ENCODE measurements at places on chromosomes 6 and 20.
A peak's percentile ranks its signal among the peaks of the same experiment; 100 is the strongest.

GRCh38 chr6:20873425-20874190, 339.4 kb downstream of the CDKAL1 start:
- no peak for DNase-seq

DNA sequence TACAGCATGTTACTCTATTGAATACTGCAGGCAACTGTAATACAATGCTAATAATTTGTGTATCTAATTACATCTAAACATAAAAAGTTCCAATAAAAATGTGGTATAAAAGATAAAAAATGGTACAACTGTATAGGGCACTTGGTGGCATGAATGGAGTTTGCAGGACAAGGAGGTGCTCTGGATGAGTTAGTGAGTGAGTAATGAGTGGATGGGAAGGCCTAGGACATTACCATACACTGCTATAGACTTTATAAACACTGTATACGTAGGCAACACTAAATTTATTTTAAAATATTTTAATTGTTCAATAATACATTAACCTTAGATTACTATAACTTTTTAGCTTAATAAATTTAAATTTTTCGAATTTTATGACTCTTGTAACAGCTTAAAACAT, 579.6 kb upstream of the MAN1A1 start:
- DNase-seq = no peak

- DNase-seq = no peak
Measured at GRCh38 chr20:53819973-53820451, 226.4 kb upstream of the ZNF217 start.

DNA sequence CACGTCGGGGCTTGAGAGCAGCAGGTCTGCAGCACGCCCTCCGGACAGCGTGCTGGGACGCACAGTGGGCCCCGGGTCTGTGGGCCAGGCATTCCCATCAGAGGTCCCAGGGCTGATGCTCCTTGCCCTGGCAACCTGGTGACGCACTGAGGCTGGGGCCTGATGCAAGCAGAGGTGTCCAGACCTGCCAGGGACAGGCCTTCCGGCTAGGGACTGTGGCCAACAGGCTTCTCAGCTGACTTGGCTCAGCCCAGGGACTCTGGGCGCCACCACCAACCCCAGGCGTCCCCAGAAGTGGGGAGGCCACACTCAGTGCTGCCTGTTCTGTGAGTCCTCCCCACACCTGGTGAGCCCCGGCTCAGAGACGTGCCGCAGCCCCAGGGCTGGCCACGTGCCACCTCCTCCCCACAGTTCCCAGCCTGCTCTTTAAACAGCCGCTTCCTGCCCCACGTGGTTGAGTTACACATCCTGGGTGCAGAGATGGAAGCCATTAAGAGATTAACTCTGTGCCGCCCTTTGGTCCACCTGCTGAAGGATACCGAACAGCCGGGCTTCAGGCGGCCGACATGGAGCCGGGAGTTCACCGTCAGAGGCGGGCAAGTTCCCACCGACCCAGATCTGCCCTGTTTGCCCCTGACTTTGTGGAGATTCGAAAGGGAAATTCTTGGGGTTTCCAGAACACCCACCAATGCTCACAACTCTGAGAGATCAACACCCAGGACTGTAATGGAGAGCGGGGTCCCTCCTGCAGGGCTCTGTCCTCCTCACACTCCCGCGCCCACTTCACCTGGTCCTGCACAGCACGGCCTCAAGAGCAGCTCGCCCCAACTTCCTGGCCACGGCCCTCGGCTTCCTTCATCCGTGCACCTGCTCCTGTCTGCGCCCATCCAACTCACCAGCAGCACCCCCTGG, 37.6 kb upstream of the ZBP1 start:
- peak; percentile 42 for DNase-seq

DNA sequence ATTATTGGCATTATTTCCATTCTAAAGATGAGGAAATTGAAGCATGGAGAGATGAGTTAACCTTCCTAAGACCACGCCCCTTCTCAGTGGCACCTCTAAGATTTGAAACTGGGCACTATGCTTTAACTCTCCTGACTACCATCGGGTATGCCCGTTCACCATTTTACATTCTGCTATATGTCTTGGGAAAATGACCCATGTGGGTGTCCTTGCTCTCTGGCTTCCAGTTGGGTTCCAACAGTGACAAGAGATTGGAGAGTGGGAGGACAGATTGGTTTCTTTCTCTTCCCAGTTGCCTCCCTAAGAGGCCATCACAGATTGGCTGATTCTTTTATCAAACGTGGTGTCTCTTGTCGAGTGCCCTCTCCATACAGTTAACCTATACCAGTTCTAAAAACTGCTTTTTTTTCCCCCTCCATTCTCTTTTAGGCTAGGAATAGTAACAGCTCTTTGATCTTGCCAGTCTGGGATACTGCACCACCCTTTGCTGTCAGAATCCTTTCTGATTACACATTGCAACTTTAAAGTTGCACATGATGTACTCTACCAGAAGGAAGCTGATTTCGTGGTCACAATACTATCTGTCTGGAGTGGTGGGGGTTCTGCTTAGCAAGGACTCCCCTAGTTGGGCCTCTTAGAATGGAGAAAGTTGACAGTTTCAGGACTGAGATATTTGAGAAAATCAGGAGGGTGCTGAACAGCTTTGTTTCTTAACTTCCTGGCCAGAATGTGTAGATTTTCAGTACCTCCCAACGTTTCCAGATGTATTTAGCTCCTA, 88.0 kb upstream of the ELOVL5 start:
- DNase-seq = no peak

DNA sequence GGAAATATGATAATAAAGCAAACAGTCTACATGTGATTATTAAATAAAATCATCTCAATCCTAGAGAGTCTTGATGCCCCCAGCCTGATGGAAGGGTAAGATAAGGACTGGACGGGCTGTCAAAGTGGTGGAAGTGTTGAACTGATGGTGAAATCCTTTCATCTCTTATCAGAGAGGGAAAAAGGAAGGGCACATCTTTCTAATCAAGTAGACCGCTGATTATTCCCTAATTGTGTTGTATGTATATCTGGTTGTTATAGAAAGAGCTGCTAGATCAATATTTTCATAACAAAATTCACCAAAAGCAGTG, 184.5 kb downstream of the PDE7B start:
- no peak for DNase-seq

DNA sequence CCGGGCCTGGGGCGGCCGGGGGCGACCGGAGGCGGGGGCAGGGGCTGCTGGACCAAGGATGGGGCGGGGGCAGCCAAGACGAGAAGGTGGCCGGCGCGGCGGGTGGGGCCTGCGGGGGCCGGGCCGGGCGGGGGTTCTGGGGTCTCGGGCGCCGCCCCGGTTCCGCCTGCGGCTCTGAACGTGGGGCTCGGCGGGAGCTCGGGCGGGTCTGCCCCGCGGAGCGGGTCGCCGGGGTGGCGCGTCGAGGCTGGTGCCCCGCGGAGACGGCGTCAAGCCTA, 204 bp downstream of the ADRM1 start:
- no peak for DNase-seq

DNA sequence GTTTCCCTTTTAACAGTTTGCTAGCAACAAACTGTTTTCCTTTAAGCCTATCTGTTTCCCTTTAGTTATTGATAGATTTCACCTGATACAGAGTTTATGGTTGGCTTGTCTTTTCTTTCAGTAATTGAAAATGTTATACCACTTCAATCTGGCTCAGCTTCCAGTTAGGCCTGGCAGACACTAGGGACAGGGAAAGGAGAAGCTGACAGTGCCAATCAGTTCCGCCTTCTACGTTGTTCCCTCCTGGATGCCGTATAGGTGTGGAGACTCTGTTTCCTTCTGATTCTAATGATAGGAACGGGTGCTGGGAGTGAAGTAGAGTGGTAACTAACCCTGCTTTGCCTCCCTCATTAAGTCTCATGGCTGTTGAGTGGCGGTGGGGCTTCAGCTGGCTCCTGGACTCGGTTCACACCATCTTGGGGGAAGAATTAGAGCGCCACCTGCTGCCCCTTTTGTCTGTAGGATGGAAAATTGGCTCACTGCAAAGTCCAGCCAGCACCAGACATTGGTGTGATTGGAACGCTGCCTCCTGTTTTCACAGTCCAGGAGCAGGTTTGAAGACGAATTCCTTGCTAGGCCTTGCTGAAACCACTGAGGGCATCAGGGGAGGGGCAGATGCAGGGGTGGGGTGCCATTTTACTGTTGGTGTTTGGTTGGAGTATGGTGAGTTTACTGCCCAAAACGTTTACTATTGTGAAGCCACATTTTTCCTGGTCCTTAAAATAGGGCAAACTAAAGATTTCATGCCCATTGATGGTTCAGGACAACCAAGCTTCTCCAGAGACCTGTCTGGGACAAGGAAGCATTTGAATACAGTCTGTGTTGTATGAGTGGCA, 1729.5 kb downstream of the GRIK2 start:
- no peak for DNase-seq

GRCh38 chr6:35833536-35833935, 28.4 kb downstream of the LHFPL5 start:
- DNase-seq = no peak

- DNase-seq = no peak
Measured at GRCh38 chr6:39786649-39787048, 5.5 kb upstream of the DAAM2 start.

GRCh38 chr6:147806697-147807096, 298.2 kb downstream of the SAMD5 start:
- no peak for DNase-seq

GRCh38 chr6:20092071-20092566, 120.2 kb downstream of the MBOAT1 start:
- DNase-seq = no peak

DNA sequence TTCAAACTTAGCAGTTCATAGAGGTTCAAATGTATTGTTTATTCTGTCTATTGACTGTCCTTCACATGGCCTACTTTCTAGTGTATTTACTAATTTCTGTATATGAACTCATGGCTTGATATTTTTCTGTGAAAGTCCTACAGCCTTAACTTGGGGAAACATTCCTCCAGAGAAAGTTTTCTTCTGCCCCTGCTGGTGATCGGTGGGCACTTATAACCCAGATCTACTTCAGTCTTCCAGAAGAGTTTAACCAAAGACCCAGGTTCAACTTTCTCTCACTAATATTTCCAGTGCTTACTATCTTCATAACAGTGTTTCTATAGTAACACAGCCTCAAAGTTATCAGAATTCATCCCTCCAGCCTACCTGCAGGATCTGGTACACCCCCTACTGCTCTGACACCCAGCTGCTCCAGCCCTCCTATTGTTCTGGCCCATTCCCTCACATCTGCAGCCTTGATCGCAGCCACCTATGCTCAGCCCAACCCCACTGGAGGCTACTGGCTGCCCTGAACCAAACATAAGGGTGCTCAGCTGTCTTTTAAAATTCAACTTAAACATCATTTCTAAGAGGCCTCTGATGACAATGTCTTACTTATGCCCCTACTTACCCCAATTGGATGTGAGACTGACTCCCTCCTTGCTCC, 72.3 kb downstream of the TBX18 start:
- DNase-seq = no peak

GRCh38 chr6:33429750-33430052, 9.8 kb downstream of the SYNGAP1 start:
- no peak for DNase-seq

- no peak for DNase-seq
Measured at GRCh38 chr20:31637660-31638059, at the start of gene COX4I2. Gene COX4I2 (plus strand): TSS chr20:31637912. CDS start chr20:31639018, 1,106 bp downstream.

GRCh38 chr6:7402716-7403115, 13.1 kb downstream of the RIOK1 start:
- no peak for DNase-seq

- no peak for DNase-seq
Measured at GRCh38 chr6:112470950-112471349, 123.8 kb downstream of the RFPL4B start.

GRCh38 chr6:127851197-127851596, 49.7 kb downstream of the THEMIS start:
- DNase-seq = no peak

- no peak for DNase-seq
Measured at GRCh38 chr6:53032849-53033248, 32.4 kb upstream of the FBXO9 start.

DNA sequence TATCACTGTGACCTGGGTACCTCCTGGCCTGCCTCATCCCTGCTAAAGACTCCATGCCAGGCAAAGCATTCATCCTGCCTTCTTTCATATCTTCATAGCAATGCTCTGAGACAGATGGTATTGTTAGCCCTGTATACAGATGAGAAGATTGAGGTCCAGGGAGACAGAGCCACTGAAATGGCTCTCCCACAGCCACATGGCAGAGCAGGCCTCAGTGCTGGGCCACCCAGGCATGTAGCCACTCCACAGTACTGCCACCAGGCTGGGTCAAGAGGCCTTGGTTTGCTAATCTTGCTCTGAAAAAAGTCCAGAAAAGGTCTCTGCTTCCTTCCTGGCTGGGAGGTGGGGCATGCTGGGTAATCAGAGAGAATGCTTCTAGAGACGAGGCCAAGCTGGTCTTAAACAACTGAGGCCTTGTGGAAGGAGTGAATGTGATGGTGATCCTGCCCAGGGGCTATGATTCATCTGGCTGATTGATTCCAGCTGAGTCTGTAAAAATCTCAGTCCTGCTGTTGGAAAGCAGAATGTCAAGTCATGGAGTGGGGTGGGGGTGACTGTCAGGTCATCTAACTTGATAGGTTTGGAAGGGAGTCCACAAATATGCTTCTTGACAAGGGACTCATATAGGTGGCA, 29.8 kb downstream of the HM13 start:
- no peak for DNase-seq

- DNase-seq = no peak
Measured at GRCh38 chr6:114439411-114439810, 96.6 kb upstream of the HS3ST5 start.

- no peak for DNase-seq
Measured at GRCh38 chr6:90654166-90654565, 67.3 kb upstream of the MAP3K7 start.

GRCh38 chr6:40398810-40399477, 188.2 kb downstream of the LRFN2 start:
- DNase-seq = no peak

GRCh38 chr20:49426873-49427272, 55.6 kb downstream of the KCNB1 start:
- DNase-seq = no peak

DNA sequence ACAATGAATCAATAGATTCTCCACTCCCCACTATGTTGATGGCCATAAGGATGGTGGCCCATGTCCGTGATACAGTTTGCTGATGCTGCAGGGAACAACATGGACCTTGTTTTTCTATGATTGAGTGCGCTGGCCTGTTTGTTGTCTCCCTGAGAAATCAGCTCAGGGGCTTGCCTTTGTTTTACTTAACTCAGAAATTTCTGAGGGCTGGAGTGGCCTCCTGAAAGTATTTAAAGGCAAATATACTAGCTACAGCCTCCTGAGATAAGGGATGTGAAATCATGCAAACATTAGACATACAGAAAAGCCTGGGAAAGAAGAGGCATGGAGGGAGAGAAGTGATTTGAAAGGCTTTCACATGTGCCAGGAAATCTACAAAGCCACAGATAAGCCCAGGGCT, 170.3 kb upstream of the FLRT3 start:
- no peak for DNase-seq
